ENCODE measurements at places on chromosomes 1 and 21.
A peak's percentile ranks its signal among the peaks of the same experiment; 100 is the strongest.

GRCh38 chr1:145711213-145711651, 4.1 kb upstream of the PDZK1 start:
- no peaks in the 10 kb centered on the region for H3K27me3 ChIP-seq
- H3K4me3 ChIP-seq, result no peak overlapping the region
- H3K36me3 ChIP-seq, result no peaks in the 10 kb centered on the region
- no peak for DNase-seq

- no peaks in the 10 kb centered on the region for H3K36me3 ChIP-seq
- H3K27me3 ChIP-seq, result no peaks in the 10 kb centered on the region
- peaks cover under 1% of the 10 kb centered on the region for H3K4me1 ChIP-seq
- DNase-seq, result no peak
These were observed 5.0 kb upstream of the TNFRSF8 start for GRCh38 chr1:12057940-12058687.

- H3K27me3 ChIP-seq, result no peaks in the 10 kb centered on the region
- peaks cover 4% of the 10 kb centered on the region for H3K4me1 ChIP-seq
- H3K36me3 ChIP-seq, result peaks cover 25% of the 10 kb centered on the region
- DNase-seq, result no peak
- H3K4me3 ChIP-seq, result no peak overlapping the region
- no peak overlapping the region for H3K27ac ChIP-seq
These were observed 18.2 kb downstream of the RNF19B start for GRCh38 chr1:32946413-32946812.

- peaks cover 25% of the 10 kb centered on the region for H3K27me3 ChIP-seq
- DNase-seq, result no peak
- no peaks in the 10 kb centered on the region for H3K4me1 ChIP-seq
- no peak overlapping the region for H3K27ac ChIP-seq
- no peak overlapping the region for H3K4me3 ChIP-seq
These were observed 2.4 kb downstream of the HMGB4 start for GRCh38 chr1:33866281-33866680.

DNA sequence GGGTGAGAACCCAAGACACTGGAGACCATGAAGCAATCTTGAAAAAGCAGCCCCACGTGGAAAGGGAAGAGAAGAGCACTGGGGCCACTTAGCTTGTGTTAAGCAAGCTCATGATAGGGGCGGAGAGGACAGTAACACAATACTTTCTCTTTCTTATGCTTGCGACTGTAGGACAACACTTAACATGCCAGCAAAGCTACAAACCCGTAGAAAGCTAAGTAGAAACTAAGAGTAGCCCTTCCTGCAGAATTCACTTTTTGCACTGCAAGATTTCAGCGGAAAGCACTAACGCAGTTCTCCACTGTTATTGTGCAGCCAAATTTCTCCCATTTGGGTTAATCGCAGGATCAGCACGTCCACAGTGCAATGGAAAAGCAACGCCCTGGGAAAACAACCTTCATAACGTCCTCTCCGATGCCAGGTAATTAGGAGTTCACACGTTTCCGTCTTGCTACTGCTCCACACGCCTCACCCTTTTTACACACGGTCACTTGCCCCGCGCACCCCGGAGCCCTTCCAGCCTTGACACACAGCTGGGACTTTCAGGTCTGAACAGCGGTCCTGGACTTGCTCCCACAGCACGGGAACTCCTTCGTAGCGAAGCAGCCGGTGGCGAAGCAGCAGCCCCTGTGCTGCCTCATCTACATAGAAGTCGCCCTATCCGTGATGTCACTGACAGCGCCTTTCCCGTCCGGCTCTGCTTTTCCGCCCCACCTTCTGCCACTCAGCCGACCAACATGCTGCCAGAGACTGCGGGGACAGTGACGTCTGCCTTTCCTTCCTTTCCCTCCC, 148.6 kb downstream of the PPIAL4G start:
- DNase-seq, result no peak
- H3K4me3 ChIP-seq, result peak overlapping the region; percentile 42
- H3K27me3 ChIP-seq, result no peaks in the 10 kb centered on the region
- H3K36me3 ChIP-seq, result no peaks in the 10 kb centered on the region
- H3K27ac ChIP-seq, result peak overlapping the region; percentile 70
- peaks cover 8% of the 10 kb centered on the region for H3K4me1 ChIP-seq

GRCh38 chr1:32817815-32818786, 648 bp downstream of the S100PBP start:
- H3K27me3 ChIP-seq, result no peaks in the 10 kb centered on the region
- H3K4me3 ChIP-seq, result peak overlapping the region; percentile 99
- H3K27ac ChIP-seq, result peak overlapping the region; percentile 91
- H3K36me3 ChIP-seq, result no peaks in the 10 kb centered on the region

DNA sequence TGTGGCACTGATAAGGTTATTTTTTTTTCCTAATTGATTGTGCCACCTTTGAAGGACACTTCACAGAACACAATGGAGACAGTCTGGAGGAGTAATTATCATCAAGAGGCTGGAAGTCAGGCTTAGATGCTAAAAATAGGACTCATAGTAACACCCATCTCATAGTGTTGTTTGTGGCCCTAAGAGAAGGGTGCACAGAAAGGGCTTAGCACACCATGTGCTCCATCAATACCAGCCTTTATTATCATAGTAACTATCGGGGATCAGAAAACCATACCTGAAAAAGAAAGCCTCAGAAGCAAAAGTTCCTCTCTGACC, 11.9 kb downstream of the NIPAL3 start:
- H3K27ac ChIP-seq, result no peak overlapping the region
- H3K4me3 ChIP-seq, result no peak overlapping the region
- H3K27me3 ChIP-seq, result no peaks in the 10 kb centered on the region
- no peak for DNase-seq
- no peaks in the 10 kb centered on the region for H3K4me1 ChIP-seq
- H3K36me3 ChIP-seq, result no peaks in the 10 kb centered on the region
